HT-29 (cell line): ENCODE measurements at places on chromosomes 5 and 9. TPM values are rescaled to one million over a fixed set of nuclear protein-coding genes. Genes with fewer than 3 reads are reported as not detected.

GDA gene
- total RNA-seq: 34.1 and 45.4 TPM in 2 replicates

COL15A1 gene
- not detected in 2 replicates for total RNA-seq

GABRA1 gene
- not detected in 2 replicates for total RNA-seq

SH2D3C gene
- not detected in 2 replicates for total RNA-seq

IL3 gene
- not detected in 2 replicates for total RNA-seq

PCDHA9 gene
- total RNA-seq: not detected in 2 replicates

HCN1 gene
- not detected in 2 replicates for total RNA-seq

KIAA1191 gene
- 43.6 and 53.5 TPM in 2 replicates for total RNA-seq

GRM6 gene
- total RNA-seq: not detected in 2 replicates

CDKN2A gene
- 871 and 958 TPM in 2 replicates for total RNA-seq

WDR70 gene
- 12.0 and 17.8 TPM in 2 replicates for total RNA-seq

RAD23B gene
- total RNA-seq: 69.9 and 76.8 TPM in 2 replicates

MELK gene
- total RNA-seq: 21.8 and 22.6 TPM in 2 replicates

MEGF9 gene
- total RNA-seq: 2.3 and 2.4 TPM in 2 replicates

RGS7BP gene
- total RNA-seq: not detected in 2 replicates

HMCN2 gene
- under 0.01 TPM in 1 of 2 replicates, not detected in the other for total RNA-seq

FST gene
- total RNA-seq: not detected in 2 replicates
